ENCODE measurements at places on chromosomes 11 and 22.

DNA sequence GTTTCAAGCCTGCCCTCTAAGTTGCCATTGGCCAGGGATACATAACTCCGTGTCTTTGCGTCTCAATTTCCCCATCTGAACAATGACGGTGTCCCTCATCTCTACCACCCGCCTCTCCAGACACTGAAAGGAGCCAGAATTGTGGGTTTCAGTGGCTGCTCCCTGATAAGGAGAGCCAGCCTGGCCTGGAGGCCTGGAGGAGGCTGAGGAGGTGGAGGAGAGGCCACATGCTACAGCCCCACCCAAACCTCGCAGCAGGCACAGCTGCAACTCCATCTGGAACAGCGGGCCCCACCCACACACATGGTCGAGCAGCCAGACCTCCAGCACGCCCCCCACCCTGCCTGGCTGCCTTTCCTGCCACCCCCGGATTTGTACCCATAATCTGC is 34.4 kb upstream of the CD82 start:
- DNase-seq, result no peak

DNA sequence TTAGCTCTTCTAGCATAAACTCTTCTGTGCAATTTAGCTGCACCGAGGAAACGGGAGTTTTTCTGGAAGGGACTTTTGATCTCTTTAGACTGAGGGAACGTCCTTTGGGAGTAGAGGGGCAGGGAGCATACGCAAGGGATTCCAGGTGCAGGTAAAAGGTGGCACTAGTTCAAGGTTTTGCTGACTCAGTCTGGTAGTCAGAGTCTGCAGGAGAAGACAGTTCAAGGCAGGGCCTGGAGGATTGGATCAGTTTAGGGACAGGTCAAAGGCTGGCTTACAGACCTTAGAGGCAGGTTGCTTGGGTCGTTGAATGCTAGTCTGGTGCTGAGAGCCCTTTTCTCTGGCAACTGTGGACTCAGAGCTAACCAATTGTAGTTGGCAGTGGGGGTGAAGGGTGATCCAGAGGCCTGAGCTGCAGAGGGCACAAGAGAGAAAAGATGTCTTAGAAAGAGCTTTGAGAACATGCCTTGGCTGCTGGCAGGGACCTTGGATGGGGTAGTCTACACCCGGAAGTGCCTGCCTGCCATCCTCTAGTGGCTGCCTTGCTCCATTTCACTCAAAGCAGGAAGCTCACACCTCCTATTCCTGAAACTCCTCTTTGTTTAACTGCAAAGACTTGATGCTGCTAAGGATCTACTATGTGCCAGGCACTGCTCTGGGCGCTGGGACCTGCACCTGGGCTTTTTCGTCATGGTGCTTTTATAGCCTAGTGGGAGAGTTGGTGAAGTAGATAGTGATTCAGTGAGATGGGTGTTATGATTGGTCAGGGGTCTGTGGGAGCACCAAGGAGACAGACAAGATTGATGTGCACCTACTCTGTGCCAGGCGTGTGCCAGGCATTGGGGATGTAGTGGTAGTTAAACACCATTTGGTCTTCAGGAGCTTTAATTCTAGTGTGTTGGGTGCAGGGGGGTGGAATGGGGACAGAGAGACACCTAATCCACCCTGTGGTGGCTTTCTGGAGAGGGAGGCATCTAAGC is 17.1 kb downstream of the MIAT start:
- DNase-seq, result peak; percentile 61

GRCh38 chr11:129814244-129815014 is 1.2 kb upstream of the TMEM45B start:
- DNase-seq, result peak; percentile 47

- DNase-seq, result no peak
Observed at GRCh38 chr22:30336752-30337460, 10.2 kb upstream of the TBC1D10A start.

DNA sequence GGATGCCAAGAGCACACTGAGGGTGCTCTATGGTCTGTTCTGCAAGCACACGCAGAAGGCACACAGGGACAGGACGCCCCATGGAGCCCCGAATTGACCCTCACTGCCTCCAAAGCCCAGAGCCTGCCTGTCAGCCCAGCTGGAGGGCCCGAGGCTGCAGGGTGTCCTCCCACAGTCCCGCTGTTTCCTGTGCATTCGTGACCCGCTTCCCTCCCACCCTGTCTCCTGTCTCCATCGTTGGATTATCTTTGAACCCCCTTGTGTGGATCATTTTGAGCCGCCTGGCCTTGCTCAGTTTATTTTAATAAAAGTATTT is 25.6 kb downstream of the PARVG start:
- no peak for DNase-seq

DNA sequence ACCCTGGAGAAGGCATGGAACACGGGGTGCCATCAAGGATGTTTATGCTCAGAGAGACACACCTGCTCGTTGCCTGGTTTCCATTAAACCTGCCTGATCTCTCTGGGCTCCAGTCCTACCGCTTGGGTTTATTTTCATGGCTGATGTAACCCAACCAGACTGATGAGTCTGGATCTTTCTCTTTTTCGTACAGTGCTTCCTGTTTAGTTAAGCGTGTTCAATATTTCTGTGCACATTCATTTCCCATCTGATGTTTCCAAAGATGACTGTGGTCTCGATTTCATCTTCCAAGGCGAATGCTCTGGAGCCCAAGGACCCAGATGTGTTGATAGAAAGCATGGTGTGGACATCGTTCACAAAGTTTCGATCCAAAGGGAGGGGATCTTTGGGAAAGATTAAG is 84.3 kb downstream of the SNX19 start:
- no peak for DNase-seq

- no peak for DNase-seq
Observed at GRCh38 chr11:94217705-94218104, 86.7 kb upstream of the IZUMO1R start.

GRCh38 chr22:49473286-49473685 is 354.4 kb downstream of the BRD1 start:
- DNase-seq, result no peak

- DNase-seq, result no peak
Observed at GRCh38 chr11:88357323-88358039, 19.9 kb upstream of the CTSC start.

DNA sequence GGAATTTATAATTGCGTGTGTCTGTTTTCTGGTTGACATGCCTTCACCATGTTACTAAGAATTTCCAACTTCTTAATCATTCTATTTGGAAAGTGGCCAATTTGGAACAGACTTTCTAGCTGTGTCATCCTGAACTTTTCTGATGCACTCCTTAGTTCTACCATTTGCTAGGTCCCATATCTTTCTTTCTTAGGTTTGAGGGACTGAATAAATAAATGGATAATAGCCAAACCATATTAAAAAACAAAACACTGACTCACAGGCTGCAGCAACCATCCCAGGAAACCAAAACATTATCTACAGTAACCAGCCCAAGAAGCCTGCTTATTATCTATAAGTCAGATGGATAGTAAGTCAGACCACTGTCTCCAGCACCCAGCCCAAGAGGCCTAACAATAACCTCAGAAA is 57.5 kb upstream of the PLET1 start:
- no peak for DNase-seq

- DNase-seq, result no peak
Observed at GRCh38 chr11:64854534-64855502, 10.4 kb upstream of the CDC42BPG start.

DNA sequence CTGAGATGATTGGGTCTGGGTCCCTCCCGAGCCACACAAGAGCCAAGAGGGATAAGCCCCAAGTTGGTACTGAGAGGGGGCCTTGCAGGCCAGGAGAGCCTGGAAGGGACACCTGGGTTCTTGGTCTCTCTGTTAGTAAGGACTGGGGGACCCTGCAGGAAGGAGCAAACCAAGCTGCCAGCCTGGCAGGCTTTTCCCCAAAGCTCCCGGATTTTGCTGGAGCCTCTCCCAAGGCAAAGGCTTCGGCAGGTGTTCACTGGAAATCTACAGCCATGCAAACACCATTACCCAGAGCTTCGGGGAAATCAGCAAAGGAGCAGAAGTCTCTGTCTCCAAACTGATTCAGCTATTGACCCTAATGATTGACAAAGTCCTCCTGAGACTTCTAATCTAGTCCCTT is 527.9 kb downstream of the BUD13 start:
- DNase-seq, result no peak

- DNase-seq, result no peak
Observed at GRCh38 chr22:23237841-23238240, 57.5 kb downstream of the BCR start.

- no peak for DNase-seq
Observed at GRCh38 chr11:112871909-112872500, 89.2 kb upstream of the NCAM1 start.

GRCh38 chr22:24938741-24939341 is 7.7 kb downstream of the LHFPL7 start:
- DNase-seq, result peak; percentile 72

DNA sequence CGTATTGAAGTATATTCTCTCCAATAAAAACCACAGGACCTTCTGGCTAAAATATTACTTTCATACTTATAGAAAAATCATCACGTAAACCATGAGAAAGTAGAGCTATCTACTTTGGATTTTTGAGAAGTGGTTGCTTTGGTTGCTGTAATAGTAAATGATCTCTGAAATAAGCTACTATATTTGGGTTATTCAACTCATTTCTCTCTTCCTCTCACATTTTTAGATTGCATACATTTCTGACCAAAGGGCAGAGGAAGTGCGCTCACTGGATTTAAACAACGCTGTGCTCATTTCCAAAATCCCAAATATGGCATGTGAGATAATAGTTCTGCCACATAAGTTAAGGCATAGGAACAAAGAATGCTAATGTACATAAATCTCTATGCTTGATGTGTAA is 357.0 kb downstream of the LRRC4C start:
- DNase-seq, result no peak

DNA sequence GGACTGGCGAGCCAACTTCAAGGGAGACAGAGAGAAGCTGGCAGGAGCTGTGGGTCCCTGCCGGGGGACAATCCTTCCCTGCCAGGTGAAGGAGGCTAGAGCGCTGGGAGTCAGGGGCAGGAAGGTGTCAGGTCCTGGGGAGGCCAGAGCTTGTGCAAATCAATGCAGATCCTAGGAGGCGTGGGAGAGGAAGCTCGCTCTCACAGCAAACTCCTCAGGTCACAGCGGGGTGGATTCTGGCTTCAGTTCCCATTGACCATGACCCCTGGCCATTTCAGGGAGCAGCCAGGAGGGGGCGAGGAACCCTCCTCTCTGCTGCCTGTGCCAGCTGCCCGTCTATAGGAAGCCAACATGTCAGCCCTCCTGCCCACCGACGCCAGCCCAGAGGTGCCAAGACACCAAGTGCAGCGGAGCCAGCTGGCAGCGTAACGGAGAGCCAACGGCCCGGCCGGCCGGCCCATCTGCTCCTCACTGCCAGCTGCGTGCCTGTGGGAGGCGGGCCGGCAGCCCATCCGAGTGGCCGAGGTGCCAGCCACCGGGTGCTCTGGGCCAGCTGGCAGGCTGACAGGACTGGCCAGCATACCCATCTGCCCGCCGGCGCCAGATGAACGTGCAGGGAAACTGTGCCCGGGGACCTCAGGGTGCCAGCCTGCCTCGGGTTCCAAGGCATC is 374.8 kb downstream of the MIAT start:
- DNase-seq, result no peak

GRCh38 chr11:112377946-112378345 is 117.3 kb upstream of the PLET1 start:
- no peak for DNase-seq

- no peak for DNase-seq
Observed at GRCh38 chr11:63763496-63764339, 4.9 kb downstream of the ZFTA start.

GRCh38 chr11:85821636-85822035 is 10.7 kb upstream of the SYTL2 start:
- no peak for DNase-seq

DNA sequence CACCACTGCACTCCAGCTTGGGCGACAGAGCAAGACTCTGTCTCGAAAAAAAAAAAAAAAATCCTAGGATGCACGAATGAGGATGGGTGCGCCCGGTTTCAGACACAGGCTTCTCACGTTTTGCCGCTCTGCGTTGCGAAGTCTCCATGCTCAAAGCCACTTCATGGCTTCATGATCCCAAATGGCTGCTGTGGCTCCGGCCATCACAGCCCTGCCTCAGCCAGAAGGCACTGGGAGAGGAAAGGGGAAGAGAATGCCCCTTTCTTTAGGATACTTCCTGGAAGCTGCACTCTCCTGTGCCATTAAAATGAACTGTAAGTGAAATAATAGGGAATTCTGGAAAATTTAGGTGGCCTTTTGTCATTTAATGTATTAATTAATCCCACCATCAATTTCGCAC is 116.4 kb upstream of the ANO1 start:
- DNase-seq, result no peak

GRCh38 chr11:79503028-79503427 is 62.2 kb upstream of the TENM4 start:
- DNase-seq, result no peak

- peak; percentile 7 for DNase-seq
Observed at GRCh38 chr11:14642453-14642852, 1.2 kb upstream of the PDE3B start.

- DNase-seq, result no peak
Observed at GRCh38 chr22:26235792-26236487, 66.7 kb downstream of the SEZ6L start.

- DNase-seq, result no peak
Observed at GRCh38 chr11:45178890-45179671, 32.6 kb downstream of the PRDM11 start.

Data from NAMALWA (cell line).